ENCODE measurements at places on chromosomes 16 and 17. TPM values are rescaled to one million over a fixed set of nuclear protein-coding genes. Genes with fewer than 3 reads are reported as not detected.

NUP85 gene
- 59.9 TPM for total RNA-seq

DNA sequence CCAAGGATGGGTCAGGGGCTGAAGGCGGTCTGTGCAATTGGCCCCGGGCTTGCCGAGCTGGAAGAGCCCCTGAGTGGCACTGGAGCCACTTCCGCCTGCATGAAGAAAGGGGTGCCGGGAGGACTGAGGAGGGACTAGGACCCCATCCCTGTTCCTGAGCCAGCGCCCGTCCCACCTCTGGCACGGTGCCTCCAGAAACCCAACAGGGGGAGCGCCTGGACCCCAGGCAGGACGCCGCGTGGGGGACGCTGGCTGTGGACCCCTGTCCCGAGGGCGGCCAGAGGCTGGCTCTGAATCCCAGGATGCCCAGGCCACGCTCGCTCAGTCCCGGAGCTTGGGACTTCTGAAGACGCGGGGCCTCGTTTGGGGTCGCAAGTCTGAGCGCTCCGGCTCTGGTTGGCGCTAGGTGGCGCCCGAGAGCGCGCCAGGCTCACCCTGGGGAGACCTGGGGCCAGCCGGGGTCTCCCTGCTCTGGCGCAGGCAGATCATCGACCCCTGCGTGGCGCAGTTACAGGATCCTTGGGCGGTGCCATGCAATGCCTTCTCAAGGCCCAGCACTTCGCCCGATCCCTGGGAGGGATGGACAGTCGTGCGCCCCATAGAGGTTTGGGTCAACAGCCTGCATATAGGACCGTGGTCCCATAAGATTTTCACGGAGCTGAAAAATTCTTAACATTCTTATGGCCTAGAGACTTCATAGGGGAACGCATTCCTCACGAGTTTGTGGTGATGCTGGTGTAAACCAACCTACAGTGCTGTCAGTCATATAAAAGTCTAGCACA, 58.5 kb upstream of the CREBBP start:
- H3K27me3 ChIP-seq, result no peaks in the 10 kb centered on the region
- H3K36me3 ChIP-seq, result no peaks in the 10 kb centered on the region
- peaks cover 6% of the 10 kb centered on the region for H3K4me1 ChIP-seq
- peak; percentile 78 for DNase-seq
- H3K27ac ChIP-seq, result no peak overlapping the region

DNA sequence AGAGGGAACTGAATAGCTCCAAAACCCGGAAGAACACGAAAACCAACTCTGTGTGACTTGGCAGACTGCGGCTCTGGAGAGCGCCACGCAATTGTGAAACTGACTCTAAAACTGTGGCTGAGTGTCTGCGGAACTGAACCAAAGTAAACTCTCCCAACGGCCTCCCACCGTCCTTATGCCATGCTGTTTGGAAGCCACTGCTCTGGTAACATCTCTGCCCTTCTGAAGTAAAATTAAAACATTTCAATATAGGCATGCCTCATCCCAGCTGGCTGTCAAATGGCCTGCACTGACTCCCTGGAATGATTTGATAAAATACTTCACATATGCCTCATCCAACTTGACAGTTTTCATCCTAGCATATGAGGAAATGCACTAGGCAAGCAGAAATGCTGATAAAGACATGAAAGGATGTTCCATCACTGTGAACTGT, 70.2 kb downstream of the PARN start:
- no peaks in the 10 kb centered on the region for H3K4me1 ChIP-seq
- H3K4me3 ChIP-seq, result no peak overlapping the region
- H3K36me3 ChIP-seq, result no peaks in the 10 kb centered on the region

- no peak for DNase-seq
- H3K36me3 ChIP-seq, result no peaks in the 10 kb centered on the region
- H3K27me3 ChIP-seq, result no peaks in the 10 kb centered on the region
- no peak overlapping the region for H3K27ac ChIP-seq
Observed at GRCh38 chr17:77288115-77288619, 147.4 kb downstream of the SEC14L1 start.

DNA sequence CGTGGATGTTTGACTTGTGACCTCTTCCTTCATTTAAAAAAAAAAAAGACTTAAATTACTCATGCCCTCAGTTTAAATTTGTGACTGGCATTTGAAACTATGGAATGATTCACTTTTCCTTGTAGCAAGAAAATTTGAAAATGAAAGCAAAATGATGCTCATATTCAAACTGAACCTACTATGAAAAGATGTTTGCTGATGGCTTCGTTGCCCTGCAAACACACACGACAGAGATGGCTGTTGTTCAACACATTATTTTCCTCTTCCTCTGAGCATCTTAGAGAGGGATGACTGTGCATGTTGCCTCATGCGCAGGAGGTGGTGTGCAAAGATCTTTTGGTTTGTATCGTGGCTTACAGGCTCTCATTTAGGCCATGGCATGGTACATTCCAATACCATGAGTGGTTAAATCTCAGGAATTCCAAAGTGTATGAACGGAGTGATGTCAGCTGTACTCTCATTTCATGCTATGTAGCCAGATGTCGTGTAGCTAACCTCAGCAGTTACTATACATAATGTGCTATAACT, 164.5 kb downstream of the PRKCA start:
- no peak overlapping the region for H3K4me3 ChIP-seq
- H3K27ac ChIP-seq, result no peak overlapping the region
- peaks cover 9% of the 10 kb centered on the region for H3K4me1 ChIP-seq
- no peaks in the 10 kb centered on the region for H3K36me3 ChIP-seq

Measured in ovary (tissue), 10 donors.